KG1 (cell line): ENCODE measurements at places on chromosomes 6 and 20.

GRCh38 chr6:158284876-158285655, 27.2 kb upstream of the TULP4 start:
- DNase-seq: no peak

DNA sequence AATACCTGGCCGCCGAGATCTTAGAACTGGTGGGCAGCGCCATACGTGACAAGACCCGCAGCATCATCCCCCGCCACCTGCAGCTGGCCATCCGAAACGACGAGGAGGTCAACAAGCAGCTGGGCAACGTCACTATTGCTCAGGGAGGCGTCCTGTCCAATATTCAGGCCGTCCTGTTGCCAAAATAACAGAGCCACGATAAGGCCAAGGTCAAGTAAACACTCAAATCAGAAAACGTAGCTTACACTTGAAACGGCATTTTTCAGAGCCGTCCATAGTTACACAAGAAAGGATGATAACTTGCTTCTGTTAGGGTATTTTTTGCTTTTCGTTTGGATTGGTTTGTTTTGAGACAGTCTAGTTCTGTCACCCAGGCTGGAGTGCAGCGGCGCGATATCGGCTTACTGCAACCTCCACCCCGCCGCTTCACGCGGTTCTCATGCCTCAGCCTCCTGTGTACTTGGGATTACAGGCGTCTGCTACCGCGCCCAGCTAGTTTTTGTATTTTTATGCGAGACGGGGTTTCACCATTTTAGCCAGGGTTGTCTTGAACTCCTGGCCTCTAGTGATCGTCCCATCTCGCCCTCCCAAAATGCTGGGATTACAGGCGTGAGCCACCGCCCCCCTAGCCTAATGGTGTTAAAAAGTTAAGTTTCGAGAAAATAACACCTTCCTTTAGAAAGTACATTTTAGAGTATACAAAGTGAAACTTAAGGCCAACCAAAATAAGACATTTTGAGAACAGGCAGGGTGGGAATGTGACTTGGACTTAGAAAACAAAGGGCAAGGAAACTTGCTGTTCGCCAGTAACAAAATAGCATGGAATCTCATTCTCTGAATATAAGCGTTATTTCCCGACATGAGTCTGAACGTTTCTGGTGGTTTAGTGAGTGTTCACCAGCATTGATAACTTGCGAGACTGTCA, 42.8 kb upstream of the HFE start:
- no peak for DNase-seq

DNA sequence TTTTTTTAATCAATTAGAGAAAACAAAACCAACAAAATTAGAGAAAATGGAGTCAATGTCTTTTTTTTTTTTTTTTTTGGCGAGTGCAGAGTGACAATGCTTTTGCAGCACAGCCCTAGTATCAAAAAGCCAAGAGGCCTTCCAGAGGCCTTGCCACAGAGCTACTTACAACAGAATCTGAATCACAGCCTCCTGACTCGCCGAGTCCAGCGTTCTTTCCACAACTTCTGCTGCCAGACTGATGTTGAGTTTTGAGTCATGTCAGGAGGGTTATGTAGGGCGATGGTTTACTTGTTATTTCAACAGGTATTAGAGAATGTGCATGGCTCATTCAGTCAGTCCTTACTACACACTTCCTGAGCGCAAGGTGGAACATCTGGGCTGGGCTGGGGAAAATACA, 88.6 kb downstream of the FNDC1 start:
- DNase-seq: no peak

- DNase-seq: peak; percentile 75
Measured at GRCh38 chr6:14211562-14211942, 94.0 kb downstream of the CD83 start.

DNA sequence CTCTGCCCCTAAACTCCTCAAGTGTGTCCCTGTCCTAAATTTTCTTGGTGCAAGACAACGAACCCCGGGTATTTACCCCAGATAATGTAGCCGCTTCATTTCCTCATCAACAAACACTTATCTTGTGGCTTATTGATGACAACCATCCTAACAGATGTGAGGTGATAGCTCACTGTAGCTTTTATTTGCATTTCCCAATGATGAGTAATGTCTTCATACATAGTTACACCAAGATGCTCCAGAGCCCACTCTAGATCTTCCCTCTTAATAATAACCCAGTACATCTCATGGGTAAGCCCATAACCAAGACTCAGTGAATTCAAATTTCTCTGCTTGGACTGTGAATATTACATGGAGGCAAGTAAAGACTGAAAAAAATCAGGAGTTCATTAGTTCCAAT, 48.2 kb upstream of the BEND6 start:
- no peak for DNase-seq

GRCh38 chr6:22614547-22614946, 45.2 kb downstream of the HDGFL1 start:
- DNase-seq: no peak

DNA sequence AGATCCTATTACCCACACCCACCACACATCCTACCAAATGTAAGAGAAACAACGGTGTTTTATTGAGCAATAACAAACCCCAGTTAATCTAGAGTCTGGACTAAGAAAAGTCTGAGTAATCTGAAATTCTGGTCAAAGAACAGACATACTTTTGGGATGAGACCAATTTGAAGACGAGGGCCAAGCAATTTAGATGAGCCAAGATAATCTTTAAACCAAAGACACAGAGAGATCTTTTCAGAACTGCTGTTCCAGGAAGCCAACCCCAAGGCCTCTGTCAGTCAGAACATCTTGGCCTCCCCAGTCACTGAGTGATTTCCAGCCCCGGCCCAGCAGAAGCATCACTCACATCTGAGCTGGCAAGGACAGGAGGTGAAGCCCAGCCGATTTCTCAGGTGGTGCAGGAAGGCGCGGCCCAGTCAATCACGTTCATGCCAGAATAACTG, 118.5 kb upstream of the SYNDIG1 start:
- no peak for DNase-seq

DNA sequence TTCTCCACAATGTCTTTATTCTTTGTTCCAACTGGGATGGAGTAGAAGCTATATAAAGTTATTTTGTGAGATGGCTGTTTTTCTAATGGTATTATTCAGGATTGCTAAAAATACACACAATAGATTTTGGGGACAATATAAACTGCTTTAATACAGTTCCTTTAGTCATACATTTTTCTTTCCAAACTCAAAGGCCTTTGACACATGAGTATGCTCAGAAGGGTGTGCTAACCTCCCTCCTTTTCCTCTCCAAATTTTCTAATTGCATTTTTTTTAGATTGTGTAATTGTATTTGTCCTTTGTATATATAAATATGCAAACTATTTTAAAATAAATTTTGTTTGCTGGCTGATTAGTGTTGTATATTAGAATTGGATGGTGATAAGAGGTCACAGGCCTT, 119.6 kb upstream of the FOXO3 start:
- DNase-seq: no peak

DNA sequence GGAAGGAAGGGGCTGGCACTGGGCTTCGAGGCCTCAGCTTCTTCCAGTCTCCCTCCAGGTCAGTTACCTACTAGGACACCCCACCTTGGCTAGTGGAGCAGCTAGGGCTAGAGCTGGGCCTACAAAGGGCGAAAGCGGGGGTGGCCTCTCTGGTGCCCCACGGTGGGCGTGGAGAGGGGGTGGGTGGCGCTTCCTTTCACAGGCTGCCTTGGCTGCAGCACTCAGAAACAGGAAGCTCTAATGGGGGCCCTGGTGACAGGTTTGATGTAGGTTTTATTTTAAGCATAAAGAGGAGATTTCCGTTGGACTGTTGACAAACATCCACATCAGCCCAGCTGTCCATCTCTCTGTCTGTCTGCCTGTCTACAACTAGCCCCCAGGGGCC, 13.4 kb downstream of the FAM110A start:
- DNase-seq: peak; percentile 57

DNA sequence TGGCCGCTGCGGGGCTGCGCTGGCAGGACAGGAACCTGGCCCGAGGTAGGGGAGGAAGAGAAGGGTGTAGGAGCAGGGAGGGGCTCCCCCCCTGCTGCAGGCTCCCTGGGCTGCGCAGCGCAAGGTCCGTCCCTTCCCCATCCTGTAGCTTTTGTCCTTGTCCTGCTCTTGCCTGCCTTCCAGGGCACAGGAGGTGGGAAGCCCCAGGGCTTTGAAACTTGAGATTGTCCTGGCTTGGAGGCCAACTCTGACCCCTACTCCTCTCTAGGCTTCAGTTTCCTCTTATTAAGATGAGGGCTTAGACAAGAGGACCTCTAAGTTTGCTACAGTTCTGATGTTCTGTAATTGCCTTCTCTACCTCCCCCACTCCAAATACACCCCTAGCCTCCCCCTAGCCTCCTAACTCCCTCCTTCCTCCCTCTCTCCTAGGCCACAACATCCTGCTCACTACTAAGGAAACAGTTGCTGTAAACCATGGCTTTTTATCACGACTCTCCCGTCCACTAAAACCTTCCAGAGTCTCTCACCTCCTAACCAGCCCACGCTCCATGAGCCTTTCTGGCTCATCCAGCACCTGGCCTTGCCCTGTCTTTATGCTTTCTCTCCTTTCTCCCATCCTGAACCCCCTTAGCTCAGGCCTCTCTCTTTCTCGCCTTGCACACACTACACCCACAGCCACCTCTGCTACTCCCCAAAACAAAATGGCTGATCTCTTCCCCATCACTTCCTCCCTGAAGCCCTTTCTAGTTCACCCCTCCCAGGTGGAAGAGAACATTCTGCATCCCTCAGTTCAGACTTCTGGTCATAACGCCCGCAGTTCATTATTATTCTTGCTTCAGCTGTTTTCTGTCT, 10.2 kb downstream of the UNC5CL start:
- DNase-seq: no peak

- no peak for DNase-seq
Measured at GRCh38 chr20:4519534-4519933, 202.2 kb upstream of the PRND start.

DNA sequence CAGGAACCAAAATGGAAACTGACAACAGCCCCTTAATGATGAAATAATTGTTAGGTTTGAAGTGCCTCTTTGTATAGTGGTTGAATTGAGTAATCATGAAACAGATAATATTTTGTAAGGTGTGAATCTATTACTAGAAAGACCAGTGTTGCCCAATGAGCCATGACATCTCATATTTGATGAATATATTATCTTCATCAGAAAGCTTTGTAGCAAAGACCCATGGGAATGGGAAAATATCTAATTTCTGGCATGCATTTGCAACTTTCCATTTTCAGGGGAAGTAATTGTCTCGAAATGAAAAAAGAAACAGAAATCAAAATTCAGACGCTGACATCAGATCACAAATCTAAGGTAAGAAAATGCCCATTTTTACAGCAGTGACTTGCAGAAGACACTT, 57.3 kb upstream of the LAMP5 start:
- no peak for DNase-seq

GRCh38 chr6:75830959-75831885, 82.2 kb downstream of the MYO6 start:
- DNase-seq: no peak

DNA sequence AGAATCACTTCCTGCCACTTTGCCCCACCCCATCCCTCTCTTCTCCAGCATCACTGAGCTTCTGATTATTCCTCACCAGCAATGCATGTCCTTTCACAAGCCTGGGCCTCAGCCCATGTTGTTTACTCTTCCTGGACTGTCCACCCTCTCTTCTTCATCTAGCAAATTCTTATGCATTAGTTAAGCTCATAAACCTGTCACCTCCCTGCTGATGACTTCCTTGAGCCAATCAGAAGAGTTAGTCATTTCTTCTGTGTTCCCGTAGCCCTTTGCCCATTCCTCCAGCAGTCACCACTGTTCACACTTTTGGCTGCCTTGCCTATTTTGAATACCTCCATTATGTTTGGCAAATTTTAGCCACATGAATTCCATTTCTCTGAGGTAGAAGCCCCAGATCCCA, 4.1 kb upstream of the CRYBG1 start:
- DNase-seq: no peak

DNA sequence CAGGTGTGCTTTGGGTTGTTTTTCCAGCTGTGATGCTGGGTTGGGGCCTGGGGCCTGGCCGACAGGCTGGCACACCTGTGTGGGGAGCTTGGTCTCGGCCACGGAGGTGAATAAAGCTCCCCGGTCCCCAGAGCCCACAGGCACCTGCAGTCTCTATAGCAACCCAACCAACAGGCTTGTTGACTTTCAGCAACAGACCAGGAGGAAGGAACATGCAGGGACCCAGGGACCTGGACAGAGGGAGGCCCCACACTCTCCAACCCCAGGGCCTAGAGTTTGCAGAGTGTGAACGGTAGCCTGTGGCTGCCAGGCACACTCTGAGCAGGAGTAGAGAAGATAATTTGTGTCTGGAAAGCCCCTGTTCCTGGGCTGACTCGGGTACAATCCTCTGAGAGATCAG, 14.6 kb upstream of the SYNJ2 start:
- DNase-seq: no peak

- no peak for DNase-seq
Measured at GRCh38 chr6:12113190-12113577, 101.1 kb downstream of the HIVEP1 start.

DNA sequence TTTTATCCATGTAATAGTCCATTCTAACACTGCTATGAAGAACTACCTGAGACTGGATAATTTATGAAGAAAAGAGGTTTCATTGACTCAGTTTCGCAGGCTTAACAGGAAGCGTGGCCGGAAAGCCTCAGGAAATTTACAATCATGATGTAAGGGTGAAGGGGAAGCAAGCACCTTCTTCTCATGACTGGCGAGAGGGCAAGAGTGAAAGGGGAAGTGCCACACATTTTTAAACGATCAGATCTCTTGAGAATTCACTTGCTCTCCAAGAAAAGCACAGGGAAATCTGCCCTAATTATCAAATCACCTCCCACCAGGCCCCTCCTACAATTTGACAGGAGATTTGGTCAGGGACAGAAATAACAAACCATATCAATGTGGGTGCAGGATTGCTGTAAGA, 859.7 kb downstream of the EPHA7 start:
- no peak for DNase-seq

DNA sequence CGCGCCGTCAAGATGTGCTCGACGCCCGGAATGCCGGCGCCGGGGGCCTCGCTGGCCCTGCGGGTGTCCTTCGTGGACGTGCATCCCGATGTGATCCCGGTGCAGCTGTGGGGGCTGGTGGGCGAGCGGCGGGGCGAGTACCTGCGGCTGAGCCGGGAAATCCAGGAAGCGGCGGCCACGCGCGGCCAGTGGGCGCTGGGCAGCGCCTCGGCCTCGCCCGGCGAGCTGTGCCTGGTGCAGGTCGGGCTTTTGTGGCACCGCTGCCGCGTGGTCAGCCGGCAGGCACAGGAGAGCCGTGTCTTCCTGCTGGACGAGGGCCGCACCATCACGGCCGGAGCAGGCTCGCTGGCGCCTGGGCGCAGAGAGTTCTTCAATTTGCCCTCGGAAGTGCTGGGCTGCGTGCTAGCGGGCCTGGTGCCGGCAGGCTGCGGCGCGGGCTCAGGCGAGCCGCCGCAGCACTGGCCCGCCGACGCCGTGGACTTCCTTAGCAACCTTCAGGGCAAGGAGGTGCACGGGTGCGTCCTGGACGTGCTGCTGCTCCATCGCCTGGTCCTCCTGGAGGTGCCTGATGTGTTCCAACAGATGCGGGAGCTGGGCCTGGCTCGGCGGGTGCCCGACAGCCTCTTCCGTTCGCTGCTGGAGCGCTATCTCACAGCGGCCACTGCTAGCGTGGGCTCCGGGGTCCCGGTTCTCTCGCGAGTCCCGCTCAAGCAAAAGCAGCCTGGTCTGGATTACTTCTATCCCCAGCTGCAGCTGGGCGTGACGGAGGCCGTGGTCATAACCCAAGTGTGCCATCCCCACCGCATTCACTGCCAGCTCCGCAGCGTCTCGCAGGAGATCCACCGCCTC, 656 bp downstream of the TDRD6 start:
- DNase-seq: no peak
